ENCODE measurements at places on chromosomes 6 and 20. TPM values are rescaled to one million over a fixed set of nuclear protein-coding genes. Genes with fewer than 3 reads are reported as not detected.
A peak's percentile ranks its signal among the peaks of the same experiment; 100 is the strongest.

- H3K27me3 ChIP-seq = no peaks in the 10 kb centered on the region
- no peak overlapping the region for H3K4me3 ChIP-seq
- DNase-seq = peak; percentile 71
- H3K36me3 ChIP-seq = peaks cover 4% of the 10 kb centered on the region
- no peak overlapping the region for H3K27ac ChIP-seq
Measured at GRCh38 chr6:142207265-142207877, 60.3 kb downstream of the VTA1 start.

Gene SIRPB2
- polyA plus RNA-seq = 19.7 TPM

DNA sequence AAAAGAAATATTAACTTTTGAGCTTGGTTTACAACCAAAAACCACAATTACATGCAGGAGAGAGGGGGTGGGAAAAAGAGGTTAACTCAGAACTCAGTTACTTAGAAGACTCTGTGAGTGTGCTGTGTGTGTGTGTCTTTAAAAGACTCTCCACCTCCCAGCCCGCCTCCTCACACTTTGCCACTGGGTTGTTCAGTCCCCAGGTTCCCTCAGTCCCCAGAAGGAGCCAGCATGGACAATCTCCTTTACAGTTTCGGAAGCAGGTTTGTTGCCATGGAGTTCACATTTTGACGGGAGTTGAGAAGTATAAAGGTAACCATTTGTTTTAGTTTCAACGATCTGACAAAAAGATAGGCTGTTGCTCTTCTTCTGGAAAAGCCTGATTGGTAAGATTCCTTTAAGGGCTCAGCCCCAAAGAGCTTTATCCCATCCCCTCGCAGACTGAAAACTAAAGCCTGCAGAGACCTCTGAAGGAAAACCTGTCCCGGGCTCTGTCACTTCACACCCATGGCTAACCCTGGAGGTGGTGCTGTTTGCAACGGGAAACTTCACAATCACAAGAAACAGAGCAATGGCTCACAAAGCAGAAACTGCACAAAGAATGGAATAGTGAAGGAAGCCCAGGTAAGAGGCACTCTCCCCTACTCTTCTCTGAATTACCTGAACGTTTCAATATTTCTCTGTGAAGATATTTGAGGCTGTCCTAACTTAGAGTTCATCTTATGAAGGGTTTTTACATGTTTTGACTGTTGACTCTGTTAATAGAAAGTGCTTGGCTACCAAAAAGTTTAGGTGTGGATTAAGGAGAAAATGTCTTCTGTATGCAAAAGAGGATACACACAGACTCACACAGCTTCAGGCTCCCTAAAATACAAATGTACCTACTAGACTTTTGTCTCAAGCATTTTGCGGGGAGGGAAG is at the start of gene SPTLC3:
SPTLC3 (plus strand) TSS at position 212 of the 921 bp plus-strand sequence; CDS start at position 508, 296 bp downstream.
- H3K27ac ChIP-seq = no peak within 1 kb of the TSS
- no peak within 1 kb of the TSS for H3K4me3 ChIP-seq
- peak; percentile 16 for DNase-seq
- no peaks in the 10 kb centered on the region for H3K4me1 ChIP-seq
- no peaks in the 10 kb centered on the region for H3K36me3 ChIP-seq

- no peaks in the 10 kb centered on the region for H3K36me3 ChIP-seq
- H3K4me1 ChIP-seq = peaks cover 13% of the 10 kb centered on the region
- H3K27ac ChIP-seq = no peak overlapping the region
- peaks cover 12% of the 10 kb centered on the region for H3K27me3 ChIP-seq
- no peak for DNase-seq
- H3K4me3 ChIP-seq = no peak overlapping the region
Measured at GRCh38 chr20:58869662-58870227, 17.2 kb downstream of the GNAS start.

DNA sequence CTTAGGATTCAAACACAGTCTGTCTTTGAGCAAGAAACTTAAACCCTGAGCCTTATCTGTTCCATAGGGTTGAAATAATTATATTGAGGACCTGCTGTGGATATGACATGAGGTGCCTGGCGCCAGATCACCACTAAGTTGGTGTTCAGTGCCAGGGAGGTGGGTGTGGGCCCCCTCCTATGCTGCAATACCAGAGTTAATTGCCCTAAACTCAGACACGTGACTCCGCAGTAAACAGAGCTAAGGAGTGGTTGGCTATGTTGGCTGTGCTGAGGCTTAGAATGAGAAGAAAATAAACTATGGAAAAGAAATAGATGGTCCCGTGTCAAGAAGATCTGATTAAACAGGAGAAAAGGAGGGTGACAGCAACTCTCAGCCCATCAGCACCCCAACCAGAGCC is 419.4 kb upstream of the JARID2 start:
- H3K27ac ChIP-seq = no peak overlapping the region
- no peaks in the 10 kb centered on the region for H3K36me3 ChIP-seq
- H3K27me3 ChIP-seq = no peaks in the 10 kb centered on the region

- H3K27me3 ChIP-seq = no peaks in the 10 kb centered on the region
- peaks cover 7% of the 10 kb centered on the region for H3K4me1 ChIP-seq
- no peak for DNase-seq
- H3K27ac ChIP-seq = no peak overlapping the region
- H3K4me3 ChIP-seq = no peak overlapping the region
- no peaks in the 10 kb centered on the region for H3K36me3 ChIP-seq
Measured at GRCh38 chr6:166580076-166581050, 6.1 kb downstream of the RAMACL start.

DNA sequence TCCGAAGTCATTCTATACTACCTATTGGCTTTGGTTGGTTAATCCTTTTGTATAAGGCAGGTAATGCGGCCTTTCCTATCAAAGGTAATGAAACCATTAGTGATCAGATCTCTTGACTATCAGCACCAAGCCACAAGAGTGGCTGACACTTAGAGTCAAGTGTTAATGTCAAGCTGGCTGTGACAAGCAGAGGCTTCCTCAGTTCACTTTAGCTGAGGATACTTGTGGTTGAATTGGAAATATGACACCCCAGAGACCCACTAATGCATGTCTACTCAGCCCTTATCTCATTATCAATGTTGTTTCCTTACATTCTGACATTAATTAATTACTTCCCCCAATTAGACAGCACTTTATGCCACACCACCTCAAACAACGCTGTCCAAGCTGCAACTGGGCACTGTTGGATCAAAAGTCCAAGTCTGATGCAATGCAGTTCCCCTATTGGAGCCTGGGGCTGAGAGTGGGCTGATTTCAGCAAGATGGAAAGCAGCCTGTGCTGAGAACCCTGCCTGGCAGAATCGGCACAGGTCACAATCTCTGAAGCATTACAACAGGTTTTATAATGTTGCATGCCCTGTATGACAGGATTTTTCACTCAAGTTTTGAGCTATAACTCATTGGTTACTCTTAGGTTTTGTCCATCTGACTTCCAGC is 273.5 kb downstream of the COL12A1 start:
- peaks cover 4% of the 10 kb centered on the region for H3K4me1 ChIP-seq
- no peak overlapping the region for H3K27ac ChIP-seq
- H3K4me3 ChIP-seq = no peak overlapping the region

Gene TMEM14A
- 21.3 TPM for polyA plus RNA-seq

- no peaks in the 10 kb centered on the region for H3K27me3 ChIP-seq
- H3K27ac ChIP-seq = no peak overlapping the region
- no peaks in the 10 kb centered on the region for H3K4me1 ChIP-seq
- no peaks in the 10 kb centered on the region for H3K36me3 ChIP-seq
- H3K4me3 ChIP-seq = no peak overlapping the region
Measured at GRCh38 chr20:36975099-36975818, 23.8 kb upstream of the SAMHD1 start.

Gene RAMACL
- polyA plus RNA-seq = 0.25 TPM

DNA sequence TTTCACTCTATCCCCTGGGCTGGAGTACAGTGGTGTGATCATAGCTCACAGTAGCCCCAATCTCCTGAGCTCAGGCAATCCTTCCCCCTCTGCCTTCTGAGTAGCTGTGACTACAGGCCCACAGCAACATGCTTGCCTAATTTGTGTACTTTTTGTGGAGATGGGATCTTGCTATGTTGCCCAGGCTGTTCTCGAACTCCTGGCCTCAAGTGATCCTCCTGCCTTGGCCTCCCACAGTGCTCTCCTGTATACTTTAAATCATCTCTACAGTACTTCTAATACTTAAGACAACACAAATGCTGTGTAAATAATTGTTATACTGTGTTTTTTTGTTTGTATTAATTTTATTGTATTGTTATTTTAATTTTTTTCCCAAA is 39.7 kb upstream of the FAM50B start:
- no peaks in the 10 kb centered on the region for H3K27me3 ChIP-seq
- no peak for DNase-seq
- peaks cover 71% of the 10 kb centered on the region for H3K4me1 ChIP-seq
- no peaks in the 10 kb centered on the region for H3K36me3 ChIP-seq
- H3K27ac ChIP-seq = peak overlapping the region; percentile 21

DNA sequence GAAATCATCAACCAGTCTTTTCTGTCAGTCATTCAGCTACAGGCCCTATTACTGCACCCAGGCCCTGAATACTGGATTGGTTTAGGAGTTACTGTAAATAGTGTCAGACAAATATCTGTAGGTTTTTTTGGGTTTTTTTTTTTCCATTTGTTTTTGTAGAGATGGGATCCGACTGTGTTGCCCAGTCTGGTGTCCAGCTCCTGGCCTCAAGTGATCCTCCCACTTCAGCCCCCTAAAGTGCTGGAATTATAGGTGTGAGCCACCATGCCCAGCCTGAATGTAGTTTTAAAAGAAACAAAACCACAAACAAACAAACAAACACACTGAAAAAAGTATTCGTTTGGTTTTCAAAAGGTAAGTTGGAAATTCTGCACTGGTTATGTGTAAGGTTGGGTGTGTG is 39.6 kb downstream of the DZANK1 start:
- no peak overlapping the region for H3K27ac ChIP-seq
- DNase-seq = no peak
- H3K4me3 ChIP-seq = no peak overlapping the region
- peaks cover 2% of the 10 kb centered on the region for H3K4me1 ChIP-seq
- H3K36me3 ChIP-seq = no peaks in the 10 kb centered on the region
- no peaks in the 10 kb centered on the region for H3K27me3 ChIP-seq

Gene MOG
- not detected for polyA plus RNA-seq

DNA sequence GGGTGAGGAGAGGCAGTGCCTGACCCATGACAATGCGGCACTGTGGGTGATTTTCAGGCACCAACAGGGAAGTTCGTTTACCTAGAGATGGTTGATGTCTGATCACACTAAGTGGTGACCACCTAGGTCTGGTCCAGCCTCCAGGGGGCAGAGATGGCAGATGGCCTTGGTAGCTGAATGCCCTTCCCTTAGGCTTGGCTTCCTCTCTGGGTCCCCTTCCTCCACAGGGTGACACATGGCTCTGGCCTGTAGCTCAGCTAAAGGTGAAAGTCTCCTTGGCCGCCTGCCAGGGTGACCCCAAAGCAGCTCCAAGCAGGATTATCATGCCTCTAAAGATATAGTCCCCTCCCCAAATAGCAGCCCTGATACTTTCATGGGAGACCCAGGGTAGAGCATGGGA is 6.4 kb downstream of the GDAP1L1 start:
- H3K4me3 ChIP-seq = no peak overlapping the region
- no peak for DNase-seq
- H3K27me3 ChIP-seq = no peaks in the 10 kb centered on the region
- H3K27ac ChIP-seq = no peak overlapping the region
- no peaks in the 10 kb centered on the region for H3K36me3 ChIP-seq
- no peaks in the 10 kb centered on the region for H3K4me1 ChIP-seq

Gene BACH2
- polyA plus RNA-seq = 1.1 TPM

GRCh38 chr6:118296129-118296901 is 251.8 kb upstream of the PLN start:
- no peaks in the 10 kb centered on the region for H3K27me3 ChIP-seq
- no peaks in the 10 kb centered on the region for H3K36me3 ChIP-seq
- H3K4me3 ChIP-seq = no peak overlapping the region
- DNase-seq = no peak
- no peak overlapping the region for H3K27ac ChIP-seq

DNA sequence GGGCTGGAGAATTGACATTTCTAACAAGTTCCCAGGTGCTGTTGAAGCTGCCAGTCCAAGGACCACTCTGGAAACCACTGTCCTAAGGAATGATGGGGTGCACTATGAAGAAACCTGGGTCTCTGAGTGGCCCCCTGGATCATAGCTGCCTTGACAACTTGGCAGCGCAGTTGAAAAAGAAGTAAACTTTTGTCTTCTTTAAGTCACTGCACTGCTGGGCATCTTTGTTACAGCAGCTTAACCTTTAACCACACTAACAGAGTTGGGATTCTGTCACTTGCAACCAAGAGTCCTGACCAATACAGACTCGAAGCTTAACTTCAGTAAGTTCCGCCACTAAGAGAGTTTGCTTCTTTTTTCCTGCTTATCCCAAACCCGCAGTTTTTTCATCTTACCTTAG is 8.5 kb upstream of the KCNK15 start:
- DNase-seq = no peak
- no peak overlapping the region for H3K27ac ChIP-seq
- H3K36me3 ChIP-seq = no peaks in the 10 kb centered on the region
- no peak overlapping the region for H3K4me3 ChIP-seq
- H3K4me1 ChIP-seq = no peaks in the 10 kb centered on the region

- H3K4me1 ChIP-seq = no peaks in the 10 kb centered on the region
- no peaks in the 10 kb centered on the region for H3K27me3 ChIP-seq
- no peak overlapping the region for H3K27ac ChIP-seq
- no peak for DNase-seq
- H3K4me3 ChIP-seq = no peak overlapping the region
Measured at GRCh38 chr6:159615918-159616317, 77.1 kb downstream of the SOD2 start.

DNA sequence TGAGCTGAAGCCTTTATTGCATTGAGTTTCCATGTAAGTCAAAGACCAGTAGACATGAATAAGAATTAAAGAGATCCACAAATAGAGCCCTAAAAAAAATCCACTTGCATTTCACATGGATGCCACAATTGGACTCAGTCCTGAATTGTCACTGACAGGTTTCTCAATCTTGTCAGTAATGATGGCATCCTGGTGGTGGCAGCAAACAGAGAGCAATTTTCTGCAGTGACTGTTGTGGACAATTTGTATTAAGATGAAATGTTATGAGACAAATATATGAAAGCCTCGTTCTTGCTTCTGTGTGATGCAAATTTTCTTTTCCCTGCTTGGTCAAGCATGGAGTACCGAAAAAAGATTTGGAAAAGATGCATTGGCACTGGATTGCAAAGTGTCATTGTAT is 278.9 kb downstream of the SAMD5 start:
- DNase-seq = no peak
- H3K36me3 ChIP-seq = no peaks in the 10 kb centered on the region
- no peaks in the 10 kb centered on the region for H3K27me3 ChIP-seq
